ENCODE measurements at places on chromosomes 4 and X.

DNA sequence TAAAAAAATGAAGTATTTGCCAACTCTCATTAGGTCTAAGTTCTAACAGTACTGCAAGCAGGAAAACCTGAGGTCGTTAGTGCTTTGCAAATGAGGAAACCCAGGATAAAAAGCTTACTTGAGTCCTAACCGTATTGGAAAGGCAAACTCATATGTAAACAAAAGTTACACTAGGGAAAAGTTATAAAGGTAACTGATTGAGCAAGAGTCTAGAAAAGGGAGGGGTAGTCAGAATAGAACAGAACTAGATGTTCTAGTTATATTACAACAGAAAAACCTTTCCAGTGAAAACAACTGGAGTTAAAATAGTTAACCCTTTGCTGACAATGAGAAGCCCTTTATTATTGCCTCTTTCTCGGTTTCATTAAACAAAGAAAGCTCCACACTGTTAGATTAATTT lies 66.4 kb upstream of the MAOA start:
- DNase-seq, result no peak

DNA sequence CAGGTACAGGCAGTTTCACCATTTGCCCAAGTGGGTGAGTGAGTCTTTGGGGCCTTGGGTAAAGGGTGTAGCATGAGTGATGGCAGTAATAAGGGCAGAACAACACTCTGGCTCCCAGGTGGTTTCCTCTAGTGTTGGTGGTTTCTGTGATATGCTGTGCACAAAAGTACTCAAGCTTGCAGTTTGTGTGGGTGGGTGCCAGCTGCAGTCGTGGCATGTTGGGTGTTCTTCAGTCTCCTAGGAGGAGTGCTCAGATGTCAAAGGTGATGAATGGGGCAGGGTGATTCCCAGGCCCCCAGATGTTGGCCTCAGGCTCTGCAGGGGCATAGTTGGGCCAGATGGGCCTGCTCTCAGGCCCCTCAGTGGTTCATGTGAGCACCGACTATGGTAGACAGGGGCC lies 166.1 kb upstream of the KLF8 start:
- no peak for DNase-seq

DNA sequence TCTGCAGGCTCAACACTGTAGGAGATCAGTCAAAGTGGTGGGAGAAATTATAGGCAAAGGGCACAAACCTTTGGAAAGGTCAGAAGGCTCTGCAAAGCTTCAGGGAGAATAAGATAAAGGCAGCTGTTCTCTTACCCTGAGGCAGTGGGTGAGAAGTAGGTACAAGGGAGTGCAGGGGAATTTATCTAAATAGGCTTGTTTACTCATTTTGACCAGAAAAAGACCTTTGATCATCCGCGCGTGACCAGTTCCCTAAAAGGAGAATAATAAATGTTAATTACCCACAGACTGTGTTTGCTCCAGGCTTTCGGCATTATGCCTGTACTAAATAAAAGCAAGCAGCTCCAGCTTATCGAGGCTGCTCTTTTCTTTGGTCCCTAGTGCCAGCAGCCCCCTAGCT lies 9.3 kb downstream of the FGFBP2 start:
- DNase-seq, result no peak

- no peak for DNase-seq
Measured at GRCh38 chr4:38512840-38513239, 151.2 kb upstream of the KLF3 start.

GRCh38 chrX:118370921-118371624 lies 25.2 kb downstream of the WDR44 start:
- DNase-seq, result no peak

DNA sequence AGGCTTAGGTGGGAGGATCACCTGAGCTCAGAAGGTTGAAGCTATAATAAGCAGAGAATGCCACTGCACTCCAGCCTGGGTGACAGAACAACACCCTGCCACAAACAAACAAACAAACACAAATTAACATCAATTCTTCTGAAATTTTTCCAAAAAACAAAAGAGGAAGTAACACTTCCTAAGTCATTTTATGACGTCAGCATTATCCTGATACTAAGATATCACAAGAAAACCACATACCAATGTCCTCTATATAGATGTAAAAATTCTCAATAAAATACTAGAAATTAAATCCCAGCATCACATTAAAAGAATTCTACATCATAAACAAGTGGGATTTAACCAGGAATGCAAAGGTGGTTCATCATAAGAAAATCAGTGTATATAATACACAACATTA lies 64.4 kb upstream of the STK26 start:
- no peak for DNase-seq

GRCh38 chr4:140277576-140277975 lies 95.9 kb upstream of the SCOC start:
- no peak for DNase-seq

DNA sequence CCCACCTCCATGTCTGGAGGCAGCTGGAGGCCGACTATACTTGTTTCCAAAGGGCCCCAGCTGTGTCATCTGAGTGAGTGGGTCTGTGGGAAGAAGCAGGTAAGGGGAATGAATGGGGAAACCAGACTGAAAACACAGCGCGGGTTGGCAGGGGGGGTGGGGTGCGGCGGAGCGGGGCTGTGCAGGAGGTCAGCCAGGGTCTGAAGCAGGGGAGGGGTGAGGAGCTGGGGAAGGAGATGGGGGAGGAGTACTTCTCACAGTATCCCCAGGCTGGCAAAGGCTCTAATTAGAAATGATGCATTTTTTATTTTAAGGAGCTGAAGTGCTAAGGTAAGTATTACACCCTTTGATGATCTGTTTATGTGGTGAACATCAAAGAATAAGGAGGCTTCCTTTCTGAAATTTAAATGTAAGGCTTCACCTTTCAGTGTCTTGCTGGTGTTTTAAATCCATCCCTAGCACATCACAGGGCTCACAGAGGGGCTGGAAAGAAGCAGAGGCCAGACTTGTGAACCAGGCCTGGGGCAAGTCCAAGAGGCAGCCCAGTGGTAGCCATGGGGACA lies 37.5 kb downstream of the SMIM20 start:
- no peak for DNase-seq

- DNase-seq, result peak; percentile 95
Measured at GRCh38 chr4:73620115-73620792, at the start of gene RASSF6. Gene RASSF6, minus strand, starts transcription at chr4:73620436. Its CDS starts 8,641 bp downstream, at chr4:73611795.

DNA sequence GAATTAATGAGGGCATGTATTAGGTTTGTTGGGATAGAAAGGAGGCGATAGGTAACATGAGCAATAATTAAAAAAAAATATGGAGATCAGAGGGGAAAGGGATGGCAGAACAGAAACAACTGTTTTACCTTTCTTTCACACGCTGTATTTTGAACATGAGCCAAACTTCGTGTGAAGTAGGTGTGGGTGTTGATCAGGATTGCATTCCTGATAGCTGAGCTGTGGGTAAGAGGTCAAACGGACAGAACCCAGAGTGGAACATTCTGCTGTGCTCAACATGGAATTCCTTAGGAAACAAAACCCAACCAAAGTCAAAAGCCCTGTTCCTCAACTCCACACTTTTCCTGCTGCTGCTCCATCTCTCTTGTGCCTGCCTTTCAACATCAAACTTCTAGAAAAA lies 162.5 kb upstream of the CASK start:
- DNase-seq, result no peak

DNA sequence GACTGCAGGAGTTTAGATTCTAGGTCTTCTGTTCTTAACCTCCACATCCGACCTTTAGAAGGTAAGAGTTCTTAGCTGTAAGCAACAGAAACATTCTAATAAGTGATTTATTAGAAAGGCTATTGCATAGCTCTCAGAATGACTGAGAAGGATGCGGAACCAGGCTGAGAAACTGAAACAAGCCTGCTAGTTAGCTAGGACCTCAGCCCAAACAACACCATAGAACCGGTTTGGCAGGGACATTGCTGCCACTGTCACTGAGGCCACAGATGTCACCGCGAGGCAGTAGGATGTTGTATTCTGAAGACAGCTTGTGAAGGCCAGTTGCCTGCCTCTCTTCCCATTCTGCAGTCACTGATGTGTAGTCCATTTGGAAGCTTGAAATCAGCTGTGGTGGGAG lies 160.0 kb upstream of the ARX start:
- peak; percentile 50 for DNase-seq

- DNase-seq, result no peak
Measured at GRCh38 chrX:124269881-124270280, 62.6 kb upstream of the TEX13D start.

DNA sequence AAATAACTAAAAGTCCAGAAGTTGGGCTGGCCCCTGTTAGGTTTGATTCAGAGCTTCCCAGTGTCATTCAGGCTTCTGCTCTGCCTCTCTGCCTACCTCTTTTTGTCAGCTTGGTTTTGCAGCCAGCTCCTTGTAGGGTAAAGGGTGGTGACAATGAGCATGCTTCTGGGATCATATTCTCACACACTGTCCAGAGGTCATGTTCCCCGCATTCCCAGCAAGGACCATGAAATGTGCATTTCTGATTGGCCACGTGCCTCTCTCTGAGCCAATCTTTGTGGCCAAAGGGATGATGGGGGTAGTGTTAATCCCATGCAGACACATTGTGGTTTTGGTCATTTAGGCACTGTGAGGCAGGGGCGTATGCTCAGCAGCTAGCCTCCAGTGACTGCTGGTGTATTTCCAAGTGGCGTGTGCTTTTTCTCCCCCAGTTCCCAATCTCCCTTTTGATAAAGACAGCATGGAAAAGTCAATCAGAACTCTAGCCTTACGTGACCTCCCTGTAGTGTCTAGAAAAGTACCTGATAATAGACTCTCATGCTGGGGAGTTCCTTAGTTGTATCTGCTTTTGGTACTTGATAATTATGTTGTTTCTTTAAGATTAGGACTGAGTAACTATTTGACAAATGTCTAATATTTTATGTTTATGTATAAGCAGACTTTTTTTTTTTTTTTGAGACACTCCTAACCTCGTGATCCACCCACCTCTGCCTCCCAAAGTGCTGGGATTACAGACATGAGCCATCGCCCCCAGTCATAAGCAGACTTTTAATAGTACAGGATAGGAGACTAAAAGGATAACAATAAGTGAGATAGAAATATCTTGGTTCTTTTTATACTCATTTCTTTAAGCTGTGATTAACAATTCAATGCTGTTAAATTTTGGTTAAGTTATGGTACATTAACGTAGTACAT lies 57.8 kb downstream of the KIAA0232 start:
- DNase-seq, result no peak

Measured in endodermal cell (in vitro differentiated cells).